ENCODE measurements at places on chromosomes 3 and 15.

GRCh38 chr15:45254405-45254804 is 2.4 kb downstream of the SLC28A2 start:
- no peak for DNase-seq

DNA sequence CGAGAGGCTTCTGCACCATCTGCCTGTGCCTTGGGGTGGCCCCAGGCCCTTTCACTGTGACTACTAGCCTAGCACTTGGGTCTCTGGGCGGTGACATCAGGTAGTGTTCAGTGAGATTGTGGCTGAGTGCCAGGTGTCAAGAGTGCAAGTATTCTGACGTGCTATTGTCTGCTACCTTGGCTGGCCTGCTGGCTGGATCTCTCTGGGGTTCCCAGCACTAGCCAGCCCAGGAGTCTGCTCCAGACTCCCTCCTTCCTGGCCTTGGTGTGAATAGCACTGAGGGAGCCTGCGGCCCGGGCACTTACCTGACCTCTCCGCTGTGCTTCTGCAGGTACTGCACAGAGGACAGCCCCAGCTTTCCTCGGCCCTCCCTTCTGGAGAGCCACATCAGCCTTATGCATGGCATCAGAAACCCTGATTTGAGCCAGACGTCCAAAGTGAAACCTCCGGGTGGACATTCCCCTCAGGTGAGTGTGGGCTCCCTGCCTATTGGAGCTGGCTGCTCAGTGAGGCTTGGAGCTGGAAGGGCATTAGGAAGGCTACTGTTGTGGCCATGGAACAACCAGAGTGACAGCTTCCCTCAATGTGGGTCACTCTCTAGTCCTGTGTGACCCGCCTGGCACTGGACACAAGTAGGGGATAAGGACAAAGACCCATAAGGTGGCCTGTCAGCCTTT is 17.5 kb upstream of the ALPK3 start:
- no peak for DNase-seq

- peak; percentile 79 for DNase-seq
These were observed 90.2 kb downstream of the TIGIT start for GRCh38 chr3:114383875-114384557.

DNA sequence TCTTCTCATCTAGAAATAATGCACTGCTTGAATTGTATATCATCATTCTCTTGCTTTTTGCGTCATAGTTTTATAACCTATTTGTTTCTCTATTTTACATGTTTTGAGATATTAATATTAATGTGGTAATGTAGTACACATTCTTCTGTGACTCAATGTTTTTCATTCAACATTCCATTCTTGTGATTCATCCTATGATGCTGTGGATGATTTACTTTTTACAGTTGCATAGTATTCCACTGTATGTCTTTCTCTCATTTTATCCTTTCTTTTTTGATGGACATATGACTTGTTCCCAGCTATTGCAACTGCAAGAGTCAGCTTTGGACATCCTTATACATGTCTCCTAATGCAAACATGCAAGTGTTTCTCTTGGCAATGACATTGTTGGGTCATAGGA is 20.6 kb upstream of the VEPH1 start:
- no peak for DNase-seq

GRCh38 chr3:178618197-178618596 is 82.0 kb downstream of the KCNMB2 start:
- no peak for DNase-seq

DNA sequence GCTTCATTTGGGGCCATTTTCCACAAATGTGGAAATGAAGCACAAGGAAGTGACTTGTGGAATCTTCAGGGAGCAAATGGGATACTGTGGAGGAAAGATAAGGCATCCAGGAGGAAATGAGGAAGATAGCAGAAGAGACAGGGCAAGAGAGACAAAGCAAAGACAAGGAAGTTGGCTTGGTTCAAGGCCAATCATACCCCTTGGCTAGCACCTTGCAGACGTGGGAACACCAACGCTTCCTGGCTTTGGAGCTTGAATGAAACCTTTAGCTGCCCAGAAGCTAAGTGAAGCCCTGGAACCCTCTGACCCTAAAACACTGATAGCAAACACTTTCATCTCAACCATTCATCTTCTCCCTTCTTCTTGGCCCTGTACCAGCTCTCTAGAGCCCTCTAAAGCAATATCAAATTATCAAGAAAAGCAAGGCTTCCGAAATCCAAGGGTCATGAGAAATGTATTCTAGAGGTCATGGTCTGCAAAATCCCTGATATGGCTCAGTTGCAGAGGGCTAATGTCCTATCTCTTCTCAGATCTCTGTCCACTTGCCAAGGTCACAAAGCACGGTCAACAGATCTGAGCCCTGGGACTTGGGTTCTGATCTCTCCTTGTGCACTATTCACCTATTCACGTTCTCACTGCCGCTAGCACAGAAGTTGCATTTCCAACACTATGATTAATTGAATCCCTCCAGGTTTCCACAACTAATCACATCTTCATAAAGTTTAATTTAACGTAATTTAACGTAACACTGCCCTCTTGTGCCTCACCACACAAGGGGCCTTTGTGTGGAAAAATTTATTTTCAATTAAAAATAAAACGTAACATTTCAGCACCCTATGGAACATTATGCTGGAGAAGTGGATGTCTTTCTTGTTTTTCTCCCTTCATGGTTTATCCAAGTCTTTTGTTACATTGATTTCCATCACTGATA is 557.6 kb upstream of the ADAMTS9 start:
- DNase-seq = no peak

- peak; percentile 39 for DNase-seq
These were observed 103.8 kb upstream of the IL12A start for GRCh38 chr3:159884661-159885402.

DNA sequence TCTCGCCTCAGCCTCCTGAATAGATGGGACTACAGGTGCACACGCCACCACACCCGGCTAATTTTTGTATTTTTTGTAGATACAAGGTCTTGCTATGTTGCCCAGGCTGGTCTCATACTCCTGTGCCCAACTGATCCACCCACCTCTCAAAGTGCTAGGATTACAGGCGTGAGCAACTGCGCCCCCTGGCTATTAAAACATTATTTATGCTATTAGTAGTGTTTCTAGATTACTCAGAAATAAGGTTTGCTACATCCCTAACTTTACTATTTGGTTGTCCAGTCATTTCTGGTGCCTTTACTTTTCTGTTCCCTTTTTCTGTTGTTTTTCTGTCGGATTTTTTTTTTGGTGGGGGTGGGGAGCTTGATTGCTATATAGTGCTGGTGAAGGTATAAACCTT is 393.6 kb upstream of the TPM1 start:
- no peak for DNase-seq

- peak; percentile 11 for DNase-seq
These were observed 50.0 kb upstream of the TBC1D23 start for GRCh38 chr3:100210772-100211135.

GRCh38 chr15:82921242-82921641 is 31.3 kb downstream of the HOMER2 start:
- DNase-seq = no peak

DNA sequence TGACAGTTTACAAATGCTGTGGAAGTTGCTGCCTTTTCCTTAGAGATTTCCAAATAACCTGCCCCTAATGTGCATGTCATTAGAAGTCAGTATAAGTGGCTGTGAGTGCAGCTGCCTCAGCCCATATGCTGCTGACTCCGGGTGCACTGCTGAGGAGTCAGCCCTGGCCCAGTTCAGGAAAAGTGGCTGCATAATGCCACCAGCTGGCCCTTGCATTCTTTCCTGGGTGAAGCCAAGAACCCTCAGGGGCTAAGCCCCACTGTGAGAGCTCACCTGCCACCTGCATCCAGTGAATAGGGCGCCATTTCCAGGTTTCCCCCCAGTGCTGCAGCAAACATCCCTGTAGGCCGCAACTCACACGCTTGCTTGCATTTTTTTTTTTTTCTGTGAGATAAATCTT is 139.9 kb downstream of the TJP1 start:
- no peak for DNase-seq

DNA sequence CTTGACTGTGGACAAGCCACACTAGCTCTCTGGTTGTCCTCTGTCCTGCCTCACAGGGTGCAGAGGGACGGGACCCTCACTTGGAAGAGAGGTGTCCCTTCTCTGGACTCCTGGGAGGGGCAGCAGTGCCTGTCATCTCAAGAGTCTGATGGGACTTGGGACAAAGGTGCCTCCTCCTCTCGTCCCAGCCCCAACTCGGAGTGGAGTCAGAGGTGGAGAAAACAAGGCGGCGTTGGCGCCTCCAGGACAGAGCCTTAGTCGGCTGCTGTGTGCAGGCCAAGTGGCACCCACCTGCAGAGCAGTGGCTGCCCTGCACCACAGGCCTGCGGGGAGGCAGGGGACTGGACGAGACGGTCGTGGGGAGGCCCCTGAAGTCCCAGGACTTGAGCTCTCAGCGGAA is 9.4 kb upstream of the SEC13 start:
- no peak for DNase-seq

DNA sequence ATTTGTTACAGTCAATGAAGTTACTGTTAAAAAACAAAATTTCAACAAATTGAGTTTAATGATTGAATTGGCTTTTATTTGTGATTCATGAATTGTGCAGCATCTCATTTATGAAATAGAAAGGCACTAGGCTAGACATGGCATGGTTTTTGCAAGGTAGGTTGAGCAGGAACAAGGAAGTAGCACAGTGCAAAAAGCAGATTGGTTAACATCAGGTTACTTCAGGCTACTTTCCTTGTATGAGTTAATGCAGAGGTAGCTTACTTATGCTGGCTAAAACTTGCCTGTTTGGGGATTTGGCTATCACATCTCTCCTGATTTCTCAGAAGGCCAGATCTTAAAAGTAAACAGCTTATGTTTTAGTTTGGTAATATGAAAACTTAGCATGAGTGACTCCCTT is 23.0 kb upstream of the SV2B start:
- no peak for DNase-seq

DNA sequence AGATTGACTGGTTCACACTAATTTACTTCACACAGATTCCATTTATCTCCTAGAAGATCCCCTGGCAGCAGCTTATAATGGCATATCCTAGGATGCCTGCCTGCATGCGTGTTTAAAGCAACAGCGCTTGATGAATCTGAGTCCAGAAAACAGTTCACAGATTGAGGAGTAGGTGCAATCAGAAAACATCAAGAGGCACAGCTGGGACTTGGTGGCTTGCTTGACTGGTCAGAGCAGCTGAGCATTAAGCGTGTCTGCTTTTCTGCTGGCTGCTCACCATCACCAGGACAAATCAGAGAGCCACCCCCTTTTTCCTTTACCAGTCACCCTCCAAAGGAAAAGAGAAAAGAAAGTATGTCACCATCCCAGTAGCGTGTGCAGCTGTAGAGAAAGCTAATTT is 223.6 kb downstream of the WDR72 start:
- no peak for DNase-seq

DNA sequence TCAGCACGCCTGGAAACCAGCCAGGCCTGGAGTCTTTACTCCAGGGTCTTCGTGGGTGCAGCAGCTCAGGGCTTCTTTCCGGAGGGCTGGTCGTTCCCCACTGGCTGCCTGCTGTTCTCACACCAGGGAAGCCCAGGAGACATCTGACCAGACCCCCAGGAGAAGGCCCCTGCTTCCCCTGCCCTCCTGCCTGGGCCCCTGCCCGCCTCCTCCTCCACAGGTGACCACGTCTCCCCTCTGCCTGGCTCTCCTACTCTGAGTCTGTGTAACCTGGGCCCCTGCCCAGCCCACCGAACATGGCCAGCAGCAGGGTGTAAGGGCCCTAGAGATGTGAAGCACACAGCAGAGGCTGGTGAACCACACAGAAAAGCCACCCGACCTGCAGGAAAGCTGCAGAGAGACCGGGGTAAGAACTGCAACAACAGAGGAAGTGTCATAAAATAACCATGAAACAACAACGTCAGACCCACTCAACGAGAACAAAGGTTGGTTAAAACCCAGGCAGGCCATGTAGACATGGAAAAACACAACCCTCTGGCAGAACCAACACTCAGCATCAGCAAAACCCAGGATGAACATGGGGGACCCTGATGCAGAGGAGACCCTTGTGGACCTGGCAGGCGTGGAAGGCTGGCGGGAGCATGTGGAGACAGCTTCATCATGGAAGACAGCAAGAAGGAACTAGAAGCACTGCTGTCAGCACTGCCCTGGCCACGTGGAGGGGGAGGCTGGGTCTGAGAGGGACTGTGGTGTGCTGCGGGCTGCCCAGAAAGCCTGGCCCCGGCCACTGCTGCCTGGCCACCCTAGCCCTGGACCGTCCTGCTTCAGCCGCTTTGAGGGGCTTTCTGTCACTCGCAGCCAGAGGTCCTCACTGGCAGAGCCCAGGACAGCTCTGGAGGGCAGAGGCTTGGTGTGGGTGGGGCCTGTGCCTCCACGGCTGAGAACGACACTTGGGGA is 20.4 kb downstream of the UROC1 start:
- DNase-seq = no peak

DNA sequence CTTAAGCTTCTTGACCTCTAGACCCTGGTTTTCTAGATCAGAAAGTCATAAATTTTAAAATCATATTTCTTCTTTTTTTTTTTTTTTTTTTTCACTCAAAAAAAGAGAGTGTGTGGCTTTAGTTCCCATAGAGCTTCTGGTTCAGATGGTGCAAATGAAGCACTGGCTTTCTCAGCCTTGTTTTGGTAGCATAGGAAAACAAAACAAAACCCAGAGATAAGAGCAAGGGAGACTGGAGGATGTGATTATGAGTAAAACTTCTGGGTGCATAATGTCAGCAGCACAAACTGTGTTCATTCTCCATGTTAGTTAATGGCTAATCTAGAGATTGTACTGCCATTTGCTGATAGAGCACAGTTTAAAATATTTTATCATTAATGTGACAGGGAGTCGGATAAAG is 55.4 kb downstream of the RARB start:
- no peak for DNase-seq

DNA sequence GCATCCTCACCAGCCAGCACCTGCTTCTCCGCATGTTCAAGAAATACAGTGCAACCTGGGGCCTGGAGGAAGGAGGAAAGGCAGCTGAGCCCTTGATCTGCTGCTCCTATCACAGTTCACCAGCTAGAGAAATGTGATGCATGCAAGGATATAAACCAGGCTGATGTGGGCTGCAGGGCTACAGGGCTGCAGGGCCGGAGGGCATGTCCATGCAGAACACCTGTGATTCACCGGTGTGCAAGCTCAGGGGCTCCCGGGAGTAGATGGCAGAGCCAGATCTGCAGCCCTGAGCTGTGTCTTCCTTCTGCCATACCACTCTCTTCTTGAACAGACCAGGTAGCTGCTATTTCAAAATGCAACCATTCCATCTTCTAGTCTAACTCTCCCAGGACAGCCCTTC is 84.9 kb downstream of the HMG20A start:
- DNase-seq = no peak

- DNase-seq = peak; percentile 56
These were observed 18.0 kb upstream of the DNAJC13 start for GRCh38 chr3:132399054-132399929.

GRCh38 chr3:102614585-102614984 is 179.8 kb downstream of the ZPLD1 start:
- DNase-seq = no peak

- peak; percentile 48 for DNase-seq
These were observed at the start of gene CFAP161 for GRCh38 chr15:81133782-81134461. Gene CFAP161 (plus strand): TSS chr15:81134270. CDS start chr15:81134330, 60 bp downstream.

- no peak for DNase-seq
These were observed 16.1 kb downstream of the LEO1 start for GRCh38 chr15:51955504-51955903.

DNA sequence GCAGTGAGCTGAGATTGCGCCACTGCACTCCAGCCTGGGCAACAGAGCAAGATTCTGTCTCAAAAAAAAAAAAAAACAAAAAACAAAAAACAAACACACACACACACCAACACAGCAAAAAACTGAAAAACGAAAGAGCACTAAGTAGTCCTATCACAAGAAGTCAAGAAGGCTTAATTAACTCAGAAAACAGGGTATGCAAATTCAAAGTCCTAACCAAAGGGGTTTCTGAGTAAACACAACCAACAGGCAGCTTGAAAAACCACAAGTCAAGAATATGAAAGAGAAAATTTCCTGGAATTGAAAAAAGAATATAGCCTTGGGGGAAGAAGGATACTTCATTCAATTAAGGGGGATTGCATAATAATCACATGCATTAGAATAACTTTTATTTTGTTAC is 37.7 kb upstream of the PARP14 start:
- peak; percentile 51 for DNase-seq

All from activated CD4-positive, alpha-beta T cell treated with anti-CD3 and anti-CD28 coated beads, Interleukin-10, Interleukin-2, amounts not matched to agents 100 ng/mL and 50 ng/mL, durations not matched to agents 16 hours and 8 hours (primary cell).